Activated CD8-positive, alpha-beta memory T cell treated with anti-CD3 and anti-CD28 coated beads, Interleukin-2, amount 50 U/mL, for 48 hours (primary cell): ENCODE measurements at places on chromosomes 5 and 9.

DNA sequence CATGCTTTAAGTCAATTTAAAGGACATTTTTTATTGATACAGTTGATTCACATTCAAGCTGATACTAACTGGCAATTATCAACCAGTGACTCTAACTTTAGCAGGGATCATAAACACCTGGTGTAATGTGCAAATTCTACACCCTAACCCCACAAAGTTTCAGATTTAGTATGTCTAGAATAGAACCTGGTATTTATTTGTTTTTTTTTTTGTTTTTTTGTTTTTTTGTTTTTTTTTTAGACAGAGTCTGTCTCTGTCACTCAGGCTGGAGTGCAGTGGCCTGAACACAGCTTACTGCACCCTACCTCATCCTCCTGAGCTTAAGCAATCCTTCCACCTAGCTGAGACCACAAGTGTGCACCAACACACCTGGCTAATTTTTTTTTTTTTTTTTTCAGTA lies 311.2 kb upstream of the SEMA6A start:
- no peak for DNase-seq

DNA sequence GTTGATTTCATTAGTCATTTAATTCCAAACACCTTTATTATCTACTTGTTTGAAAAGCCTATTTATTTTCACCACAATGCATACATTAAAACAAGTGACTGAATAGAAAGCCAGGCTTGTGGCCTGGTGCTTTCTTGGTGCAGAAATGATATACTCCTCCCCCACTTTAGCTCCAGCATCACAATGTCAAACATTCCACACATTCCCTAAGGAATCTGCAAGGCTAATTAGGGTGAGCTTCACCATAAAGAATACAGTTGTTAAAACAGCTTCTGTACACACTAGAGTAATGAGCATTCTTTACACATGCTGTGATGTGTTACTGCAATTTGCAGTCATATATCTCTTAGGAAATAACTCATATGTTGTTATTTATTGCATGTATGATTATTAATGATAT lies 705.7 kb downstream of the CETN3 start:
- DNase-seq: no peak

DNA sequence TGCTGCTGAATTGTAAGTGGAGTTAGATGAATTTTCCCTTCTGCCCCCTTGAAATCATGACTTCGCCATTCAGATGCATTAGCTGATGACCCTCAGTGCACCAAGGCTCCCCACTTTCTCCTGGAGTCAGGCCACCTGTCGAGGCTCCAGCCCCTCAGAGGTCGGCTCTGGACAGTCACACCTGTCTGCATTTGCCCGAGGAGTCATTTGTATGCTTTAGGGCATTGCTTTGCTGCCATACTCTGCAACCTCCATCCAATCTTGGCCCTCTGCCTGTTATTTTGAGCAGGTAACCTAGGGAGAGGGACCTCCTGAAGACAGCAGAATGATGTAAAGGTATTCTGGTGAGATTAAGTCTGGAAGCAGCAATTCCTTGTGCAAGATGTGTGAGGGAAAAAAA lies 144.8 kb downstream of the MACROH2A1 start:
- peak; percentile 13 for DNase-seq

GRCh38 chr9:26983340-26983739 lies 22.1 kb downstream of the LRRC19 start:
- no peak for DNase-seq

GRCh38 chr9:38371495-38371894 lies 21.0 kb upstream of the ALDH1B1 start:
- DNase-seq: no peak

DNA sequence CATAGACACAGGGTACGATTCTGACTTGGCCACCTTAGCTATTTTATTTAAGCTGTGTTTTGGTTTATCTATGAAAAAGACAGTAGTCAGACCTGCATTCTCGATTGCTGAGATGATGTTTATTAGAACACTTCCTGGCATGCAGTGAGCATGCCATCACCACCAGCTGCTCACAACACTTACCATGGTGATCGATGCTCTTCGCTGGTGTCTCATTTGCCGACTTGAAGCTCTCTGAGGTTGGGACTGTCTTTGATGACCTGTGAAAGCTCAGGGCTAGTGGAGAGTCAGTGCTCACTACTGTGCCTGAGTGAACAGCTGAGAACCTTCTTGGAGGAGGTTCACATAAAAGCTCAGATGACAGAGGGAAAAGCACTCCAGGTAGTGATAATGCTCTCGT lies 4.4 kb upstream of the C9orf153 start:
- no peak for DNase-seq

- DNase-seq: no peak
Observed at GRCh38 chr5:105150323-105150722, 1587.7 kb upstream of the NUDT12 start.

GRCh38 chr5:128778474-128778873 lies 186.8 kb upstream of the SLC27A6 start:
- no peak for DNase-seq

GRCh38 chr9:35800530-35800929 lies 9.1 kb downstream of the NPR2 start:
- DNase-seq: no peak

GRCh38 chr5:139263536-139263935 lies 30.0 kb upstream of the MATR3 start:
- no peak for DNase-seq

DNA sequence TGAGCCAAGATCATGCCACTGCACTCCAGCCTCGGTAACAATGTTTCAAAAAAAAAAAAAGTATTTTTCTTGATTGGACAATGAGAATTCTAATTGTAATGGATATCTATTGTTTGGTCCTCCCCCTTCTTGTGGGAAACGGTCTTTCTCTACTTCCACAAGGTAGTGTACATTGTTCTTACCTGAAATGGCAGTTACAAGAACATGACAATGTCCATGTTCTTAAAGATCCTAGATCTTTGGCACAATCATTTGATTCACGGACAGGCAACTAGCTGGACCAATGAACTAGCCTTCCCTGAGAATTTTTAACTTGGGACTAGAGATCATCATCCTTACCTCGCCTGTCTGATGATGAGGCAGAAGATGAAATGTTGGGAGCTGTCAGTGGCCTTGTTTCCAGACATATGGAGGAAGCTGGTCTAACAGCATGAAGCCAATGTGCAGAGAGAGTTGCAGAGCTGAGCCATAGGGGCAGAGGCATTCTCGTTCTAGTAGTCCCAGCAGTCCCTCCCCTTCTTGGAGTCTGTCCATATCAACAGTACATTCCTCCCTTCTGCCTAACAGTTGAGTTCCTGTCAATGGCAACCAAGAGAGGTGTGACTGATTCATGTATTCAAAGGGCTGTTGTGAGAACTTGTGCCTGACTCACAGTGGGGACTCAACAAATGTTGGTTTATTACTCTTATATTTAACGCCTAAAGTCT lies 2.1 kb upstream of the MARCHF6 start:
- no peak for DNase-seq

GRCh38 chr9:34072410-34072809 lies 23.7 kb upstream of the UBAP2 start:
- DNase-seq: no peak

DNA sequence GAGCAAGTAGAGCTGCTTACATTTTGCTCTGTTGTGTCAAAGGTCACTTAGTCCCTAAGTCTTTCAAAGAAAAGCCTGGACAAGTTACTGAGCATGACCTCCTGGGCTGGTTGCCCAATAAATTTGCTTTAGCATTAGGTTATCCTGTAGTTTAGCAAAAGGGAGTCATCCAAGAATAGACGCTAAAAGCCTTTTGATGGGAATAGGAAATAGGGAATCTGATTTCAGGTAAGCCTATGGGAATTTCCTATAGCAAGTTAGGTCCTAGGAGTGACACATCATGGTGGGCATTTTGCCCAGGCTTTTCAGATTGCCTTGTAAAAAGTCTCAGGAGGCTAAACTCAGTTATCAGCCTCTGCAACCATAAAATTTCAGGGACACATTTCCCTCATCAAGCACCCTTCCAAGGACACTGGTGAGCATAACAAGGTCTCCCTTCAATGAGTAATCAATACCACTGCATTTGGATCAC lies 67.6 kb upstream of the RANBP3L start:
- DNase-seq: no peak

- DNase-seq: no peak
Observed at GRCh38 chr5:151680944-151681427, 5.7 kb downstream of the SPARC start.

- peak; percentile 71 for DNase-seq
Observed at GRCh38 chr5:32709750-32710549, 1.2 kb upstream of the NPR3 start.

DNA sequence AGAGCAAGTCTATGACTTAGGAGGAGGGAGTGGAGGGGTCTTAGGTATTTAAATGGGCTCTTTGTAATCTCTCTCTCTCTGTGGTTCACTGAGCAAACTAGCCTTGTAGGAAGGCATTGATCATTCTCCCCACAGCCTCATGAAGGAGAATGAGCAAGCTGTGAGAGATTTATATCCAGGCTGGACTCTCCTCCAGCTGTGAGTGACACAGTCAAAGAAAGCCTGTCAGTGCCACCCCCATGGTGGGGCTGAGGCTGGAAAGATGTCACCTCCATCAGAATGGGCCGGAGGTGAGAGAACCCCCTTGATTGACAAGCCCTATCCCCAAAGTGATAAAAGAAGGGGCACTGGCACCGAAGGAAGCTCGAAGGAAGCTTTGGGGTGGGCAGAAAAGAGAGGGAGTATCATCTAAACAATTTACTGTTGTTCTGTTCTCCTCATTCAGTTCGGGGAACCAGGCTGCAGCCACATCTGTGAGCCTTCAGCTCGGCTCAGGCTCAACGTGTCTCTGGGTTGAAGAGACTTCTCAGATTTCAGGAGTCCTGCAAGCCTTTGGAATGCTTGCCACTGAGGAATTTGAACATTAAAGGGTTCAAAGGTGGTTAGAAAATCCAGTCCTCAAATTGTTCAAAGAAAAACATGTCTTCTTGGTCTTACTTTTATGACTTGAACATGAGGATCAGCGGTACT lies 538.2 kb upstream of the ZNF462 start:
- no peak for DNase-seq

DNA sequence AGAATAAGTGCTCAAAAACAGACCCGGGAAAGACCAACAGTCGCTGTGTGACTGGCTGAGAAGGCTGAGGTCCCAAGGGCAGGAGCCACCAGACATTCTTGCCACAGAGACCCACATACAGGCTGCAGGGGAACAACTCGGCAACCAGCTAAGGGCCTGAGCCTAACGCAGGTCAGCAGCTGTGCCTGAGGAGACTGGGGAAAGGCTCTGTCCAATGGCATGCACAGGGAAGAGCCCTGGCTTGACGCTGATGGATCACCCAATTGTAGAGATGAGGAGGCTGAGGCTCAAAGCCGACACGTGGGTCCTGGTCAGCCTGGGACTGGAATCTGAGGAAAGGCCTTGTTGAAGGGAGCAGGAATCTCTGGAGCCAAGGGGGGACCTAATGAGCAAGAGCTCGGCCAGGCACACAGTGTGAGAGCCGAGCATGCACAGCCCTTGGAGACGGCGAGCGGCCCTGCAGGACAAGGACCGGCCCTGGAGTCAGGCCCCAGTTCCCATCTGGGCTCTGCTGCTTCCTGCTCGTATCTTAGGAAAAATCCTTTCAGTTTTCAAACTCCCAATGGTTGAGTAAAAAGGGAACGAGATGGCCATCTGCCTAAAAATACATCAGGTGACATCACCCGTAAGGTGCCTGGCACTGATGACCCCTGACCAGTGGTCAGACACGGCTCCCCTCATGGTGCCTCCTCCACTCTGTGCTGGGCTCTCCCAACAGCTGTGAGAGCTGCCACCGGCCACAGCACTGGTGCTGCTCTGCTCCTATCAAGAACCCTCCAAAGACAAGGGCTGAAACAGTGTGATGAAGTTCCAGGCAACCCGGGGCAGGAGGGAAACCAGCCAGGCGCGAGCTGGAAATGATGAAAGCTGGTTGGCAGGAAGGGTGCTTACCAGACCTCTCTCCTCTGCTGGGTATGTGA lies 16.4 kb downstream of the LMAN2 start:
- no peak for DNase-seq

DNA sequence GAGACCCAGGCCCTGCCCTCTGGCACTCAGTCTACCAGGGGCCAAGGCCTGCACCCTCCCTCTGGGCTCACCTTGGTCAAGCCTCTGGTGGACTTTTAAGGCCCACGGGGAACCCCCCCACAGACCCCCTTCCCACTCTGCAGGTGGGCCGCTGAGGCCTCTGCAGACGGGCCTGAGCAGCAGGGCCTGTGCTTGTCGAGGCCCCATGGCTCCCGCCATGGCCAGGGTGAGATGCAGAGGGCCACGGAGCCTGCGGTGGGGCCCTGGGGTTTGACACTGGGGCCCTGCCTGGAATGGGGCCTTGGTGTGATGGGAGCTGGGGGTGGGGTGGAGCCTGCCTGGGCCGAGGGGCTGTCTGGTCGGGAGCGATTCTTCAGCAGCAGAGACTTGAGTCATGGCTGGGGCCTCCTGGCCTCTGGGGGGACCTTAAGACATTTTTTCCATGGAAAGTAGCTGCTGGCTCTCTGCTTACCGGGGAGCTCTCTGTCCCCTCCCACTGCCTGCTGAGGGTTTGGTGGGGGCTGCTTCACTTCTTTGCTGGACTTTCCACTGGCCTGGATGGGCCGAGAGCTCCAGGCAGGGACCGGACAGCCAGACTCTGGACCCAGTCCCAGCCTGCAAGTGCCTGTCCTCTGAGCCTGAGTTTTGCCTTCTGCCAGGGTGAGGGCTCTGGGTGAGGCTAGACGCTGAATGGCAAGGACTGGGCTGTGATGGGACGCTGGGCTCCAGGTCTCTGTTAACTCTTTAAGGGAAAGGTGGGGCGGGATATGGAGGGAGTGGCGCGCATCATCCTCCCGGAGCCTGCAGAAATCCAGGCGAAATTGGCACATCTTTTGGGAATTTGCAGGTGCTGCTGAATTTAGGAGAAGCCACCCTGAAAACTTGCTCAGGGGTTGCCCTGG lies 132.2 kb downstream of the RXRA start:
- no peak for DNase-seq

GRCh38 chr5:76082772-76083554 lies at the start of gene SV2C:
Gene SV2C (plus strand): TSS chr5:76083383. CDS start chr5:76131751, 48,368 bp downstream.
- DNase-seq: peak; percentile 75

DNA sequence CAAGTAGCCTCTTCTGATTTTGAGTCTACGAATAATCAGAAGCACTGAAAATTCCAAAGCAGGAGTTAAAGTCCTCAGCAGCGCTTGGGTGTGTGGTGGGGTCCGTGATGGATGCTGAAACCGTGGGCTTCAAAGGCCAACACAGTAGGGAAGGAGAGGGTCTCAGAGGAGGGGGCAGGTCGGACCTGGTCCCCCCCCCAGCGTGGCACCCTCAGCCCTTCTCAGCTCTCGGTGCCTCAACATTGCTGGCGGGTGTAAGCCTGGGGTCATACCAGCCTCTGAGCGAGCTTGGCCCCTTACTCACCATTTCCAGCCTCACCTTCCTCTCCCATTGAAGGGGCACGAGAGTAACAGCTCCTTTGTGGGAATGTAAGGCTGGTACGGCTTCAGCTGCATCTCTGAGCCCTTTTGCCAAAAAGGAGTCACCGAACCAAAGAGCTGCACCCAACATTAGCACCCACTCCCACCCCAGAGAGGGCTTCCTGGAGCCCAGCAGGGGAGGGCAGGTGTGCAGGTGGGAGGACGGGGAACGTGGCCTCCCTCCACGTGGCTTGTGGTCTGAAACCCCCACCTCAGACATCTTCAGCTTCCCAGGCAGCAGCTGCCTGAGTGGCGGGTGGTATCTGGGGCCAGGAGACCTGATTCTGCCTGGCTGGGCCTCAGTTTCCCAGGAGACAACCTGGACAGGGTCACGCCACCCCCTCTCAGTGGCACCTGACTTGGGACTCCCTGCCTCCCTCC lies 6.7 kb upstream of the LCN1 start:
- peak; percentile 33 for DNase-seq

- peak; percentile 92 for DNase-seq
Observed at GRCh38 chr9:36765468-36766341, 193.0 kb downstream of the MELK start.

GRCh38 chr5:33641744-33642505 lies 201.2 kb downstream of the TARS1 start:
- no peak for DNase-seq
